ENCODE measurements at places on chromosomes 7 and 10. TPM values are rescaled to one million over a fixed set of nuclear protein-coding genes. Genes with fewer than 3 reads are reported as not detected.
A peak's percentile ranks its signal among the peaks of the same experiment; 100 is the strongest.

- DNase-seq, result no peak
Observed at GRCh38 chr7:66933469-66933868, 12.4 kb downstream of the TMEM248 start.

DNA sequence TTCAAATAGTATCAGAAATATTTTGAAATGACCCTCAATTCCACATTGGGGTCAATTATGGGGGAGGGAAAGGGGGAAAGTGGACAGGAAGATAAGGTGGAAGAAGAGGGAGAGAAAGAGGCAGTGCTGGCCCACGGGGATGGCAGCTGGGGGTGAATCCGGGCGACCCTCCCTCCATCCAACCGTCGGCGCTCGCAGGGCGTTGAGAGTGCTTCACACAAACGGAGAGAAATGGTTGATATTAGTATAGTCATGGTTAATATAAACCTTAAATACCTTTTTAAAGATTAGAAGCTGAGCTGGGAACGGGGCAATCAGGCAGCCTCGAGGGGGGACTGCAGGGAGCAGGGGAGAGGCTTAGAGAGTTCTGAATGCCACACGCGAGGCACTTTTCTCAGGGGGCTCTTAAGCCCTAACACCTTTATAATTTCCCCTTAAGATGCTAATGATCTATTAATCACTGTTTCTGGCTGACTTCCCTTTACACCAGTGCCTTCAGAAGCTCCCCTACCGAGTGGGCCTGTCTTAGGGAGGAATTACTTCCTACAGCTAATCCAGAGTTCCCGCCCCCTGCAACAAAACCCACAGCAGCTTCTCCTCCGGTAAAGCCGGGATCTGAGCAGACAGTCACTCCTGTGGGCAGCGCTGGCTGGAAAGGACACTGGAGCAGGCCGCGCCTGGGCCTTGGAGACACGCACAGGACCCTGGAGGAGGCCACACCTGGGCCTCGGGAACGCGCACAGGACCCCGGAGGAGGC lies 39.5 kb downstream of the PRKAG2 start:
- DNase-seq, result peak; percentile 49

GRCh38 chr7:66170309-66171231 lies 34.6 kb upstream of the TPST1 start:
- DNase-seq, result no peak

- no peak for DNase-seq
Observed at GRCh38 chr7:140239653-140239935, 62.8 kb upstream of the KDM7A start.

DNA sequence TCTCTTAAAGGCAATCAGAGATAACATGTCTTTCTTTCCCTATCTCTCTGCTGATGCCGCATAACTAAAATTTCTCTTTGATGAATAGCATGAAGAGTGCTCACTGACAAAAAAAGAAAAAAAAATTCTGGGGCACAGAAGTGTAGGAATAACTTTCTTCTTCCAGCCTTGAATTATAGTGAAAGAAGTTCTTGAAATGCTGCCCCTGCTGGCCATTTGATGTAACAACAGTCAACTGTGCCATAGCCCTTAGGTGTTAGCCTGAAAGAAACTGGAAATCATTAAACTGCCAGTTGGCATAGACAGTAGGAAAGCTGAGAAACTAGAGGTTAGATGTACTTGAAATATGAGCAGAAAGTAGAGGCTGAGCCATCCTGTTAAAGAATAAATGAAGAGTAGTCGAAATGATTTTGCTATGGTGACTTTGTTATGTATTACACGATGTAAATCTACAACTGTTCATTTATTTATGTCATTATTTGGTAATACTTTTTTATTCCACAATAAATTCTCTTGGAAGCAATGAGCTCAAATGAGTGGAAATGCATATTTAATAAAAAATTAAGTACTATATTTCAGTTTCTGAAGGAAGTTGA lies 48.3 kb upstream of the FAM171A1 start:
- DNase-seq, result no peak

- no peak for DNase-seq
Observed at GRCh38 chr10:11560076-11560709, 51.3 kb downstream of the USP6NL start.

- peak; percentile 77 for DNase-seq
Observed at GRCh38 chr7:77538281-77539212, 1.5 kb downstream of the PTPN12 start.

- DNase-seq, result no peak
Observed at GRCh38 chr10:22461891-22462290, 116.6 kb downstream of the SPAG6 start.

- DNase-seq, result no peak
Observed at GRCh38 chr7:11450281-11450680, 381.7 kb downstream of the THSD7A start.

DNA sequence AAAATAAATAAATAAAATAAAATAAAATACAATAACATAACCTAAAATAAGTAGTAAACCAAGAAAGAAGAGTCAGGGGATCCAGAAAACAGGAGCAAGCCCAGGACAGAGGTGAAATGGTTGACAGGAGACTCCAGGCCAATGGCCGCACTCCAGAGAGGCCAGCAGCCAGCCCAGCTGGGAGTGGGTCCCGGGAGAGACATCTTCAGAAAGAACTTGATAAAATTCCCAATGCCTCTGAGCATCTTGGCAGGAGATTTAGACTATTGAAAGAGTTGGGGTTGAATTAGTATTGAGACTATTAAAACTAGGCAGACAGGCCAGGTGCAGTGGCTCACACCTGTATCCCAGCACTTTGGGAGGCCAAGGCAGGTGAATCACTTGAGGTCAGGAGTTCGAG lies 62.6 kb downstream of the CLIP2 start:
- DNase-seq, result no peak

DNA sequence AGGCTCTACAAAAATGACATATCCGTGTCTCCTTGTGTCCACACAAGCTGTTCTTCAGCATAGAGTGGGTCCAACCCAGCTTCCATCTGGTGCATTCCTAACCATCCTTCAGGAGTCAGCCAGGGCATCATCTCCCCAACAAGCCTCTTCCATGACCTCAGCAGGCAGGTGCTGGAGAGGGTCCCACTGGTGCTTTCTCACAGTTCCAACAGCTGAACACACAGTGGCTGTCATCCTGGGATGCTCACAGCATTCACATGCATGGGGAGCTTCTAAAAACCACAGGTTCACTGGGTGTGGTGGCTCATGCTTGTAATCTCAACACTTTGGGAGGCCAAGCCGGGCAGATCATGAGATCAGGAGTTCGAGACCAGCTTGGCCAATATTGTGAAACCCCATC lies 6.4 kb upstream of the CYP3A4 start:
- no peak for DNase-seq

- DNase-seq, result no peak
Observed at GRCh38 chr10:3836222-3836820, 51.3 kb upstream of the KLF6 start.

DNA sequence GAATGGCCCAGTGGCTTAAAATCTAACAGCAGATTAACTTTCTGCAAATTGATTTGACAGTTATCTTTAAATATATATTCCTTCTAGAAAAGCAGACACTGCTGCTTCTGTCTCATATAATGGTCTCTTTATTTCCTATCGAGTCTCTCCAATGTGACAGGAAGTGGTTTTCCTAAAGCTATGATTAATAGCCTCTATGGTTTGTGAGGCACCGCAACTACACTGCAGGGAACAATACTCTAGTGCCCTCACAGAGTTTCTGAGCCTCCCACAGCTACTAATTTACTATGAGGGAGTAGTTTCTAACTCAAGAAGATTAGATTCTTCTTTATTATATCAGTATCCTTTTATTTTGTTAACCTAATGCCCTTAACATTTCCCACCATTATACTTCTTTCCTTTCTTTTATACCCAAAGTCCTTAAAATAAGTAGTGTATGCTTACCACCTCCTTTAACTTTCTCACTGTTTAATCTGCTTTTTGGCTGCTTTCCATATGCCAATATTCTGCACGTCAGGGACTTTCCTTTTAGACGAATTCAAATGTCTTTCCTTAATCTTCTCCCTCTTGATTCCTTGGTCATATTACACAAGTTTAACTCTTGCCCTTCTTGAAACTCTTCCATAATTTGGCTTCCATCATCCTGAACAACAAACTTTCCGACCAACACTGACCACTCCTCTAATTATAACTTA lies 23.8 kb upstream of the AHR start:
- no peak for DNase-seq

- DNase-seq, result no peak
Observed at GRCh38 chr7:47153058-47153457, 428.9 kb downstream of the TNS3 start.

DNA sequence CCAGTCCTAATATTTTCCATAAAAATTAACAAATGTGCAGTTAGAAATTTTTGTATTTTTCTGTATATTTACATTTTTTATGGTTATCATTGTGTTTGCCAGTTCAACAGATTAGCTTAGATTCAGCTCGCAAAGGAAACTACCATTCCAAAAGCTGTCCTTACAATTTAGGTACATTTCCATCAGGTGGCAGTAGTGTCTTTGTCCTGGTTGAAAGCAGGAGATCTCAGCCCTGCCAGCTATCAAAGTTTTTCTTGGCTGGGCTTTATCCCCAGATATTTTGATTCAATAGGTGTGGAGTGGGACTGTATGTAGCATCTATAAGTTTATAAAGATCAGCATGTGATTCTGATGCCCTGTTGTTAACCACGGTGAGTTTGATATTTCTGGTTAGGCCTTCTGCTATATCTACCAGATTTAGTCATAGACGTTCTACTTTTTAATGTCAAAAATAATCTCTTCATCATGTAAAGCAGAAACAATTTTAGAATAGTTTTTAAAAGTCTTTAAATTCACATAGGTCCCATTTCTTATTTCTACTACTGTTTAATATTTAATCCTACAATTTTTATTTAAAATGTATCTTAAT lies 15.5 kb upstream of the ICA1 start:
- no peak for DNase-seq

DNA sequence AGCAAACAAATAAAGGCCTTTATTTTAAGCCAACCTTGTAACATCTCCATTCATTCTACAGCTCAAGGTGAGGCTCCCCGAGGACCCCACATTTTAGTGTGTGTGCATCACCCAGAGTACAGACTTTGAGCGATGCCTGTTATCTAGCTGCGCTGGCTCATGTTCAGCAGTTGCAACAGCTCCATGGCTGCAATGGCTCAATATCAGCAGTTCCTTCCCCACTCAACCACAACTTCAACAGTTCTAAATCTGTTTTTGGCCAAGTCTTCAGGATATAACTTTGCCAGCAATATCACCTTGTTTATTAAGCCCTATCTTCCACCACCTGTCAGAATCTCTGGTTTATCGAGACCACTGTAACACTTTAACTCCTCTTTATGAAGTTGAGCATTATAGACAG lies 95.8 kb downstream of the WNT2 start:
- DNase-seq, result no peak

DNA sequence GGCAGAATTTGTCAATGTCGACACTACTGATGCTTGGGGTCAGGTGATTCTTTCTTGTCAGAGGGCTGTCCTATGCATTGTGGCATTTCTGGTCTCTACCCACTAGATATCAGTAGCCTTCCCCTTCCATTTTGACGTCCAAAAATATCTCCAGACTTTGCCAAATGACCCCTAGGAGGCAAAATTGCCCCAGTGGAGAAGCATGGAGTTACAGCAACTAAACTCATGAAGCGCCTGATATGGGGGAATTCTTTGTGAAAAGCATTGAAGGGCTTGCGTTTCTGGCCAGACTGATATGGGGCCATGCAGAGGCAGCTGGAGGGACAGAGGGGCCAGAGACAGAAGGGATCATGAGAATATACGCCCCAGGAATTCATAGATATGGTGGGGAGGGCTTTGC lies 43.6 kb downstream of the ADRB1 start:
- no peak for DNase-seq

DNA sequence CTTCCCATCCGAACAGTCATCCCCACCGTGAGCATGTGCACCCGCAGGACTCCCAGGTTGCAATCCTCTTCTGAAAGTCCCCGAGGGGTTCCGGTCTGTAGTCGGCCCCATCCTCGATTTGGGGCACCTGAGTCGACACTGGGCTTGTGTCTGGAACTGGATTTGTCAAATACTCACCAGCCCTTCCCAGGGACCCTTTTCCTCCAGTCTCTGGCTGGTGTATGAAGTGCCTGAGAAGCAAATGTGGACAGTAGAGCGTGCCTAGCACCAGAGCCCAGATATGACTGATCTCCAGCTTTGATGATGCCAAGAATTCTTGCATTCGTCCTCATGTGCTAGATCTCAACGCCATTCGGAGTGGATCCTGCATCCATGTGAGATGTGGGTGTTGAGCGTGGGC lies 132.5 kb upstream of the ADARB2 start:
- DNase-seq, result no peak

GRCh38 chr10:46297406-46298204 lies 10.8 kb downstream of the ANTXRL start:
- peak; percentile 25 for DNase-seq

DNA sequence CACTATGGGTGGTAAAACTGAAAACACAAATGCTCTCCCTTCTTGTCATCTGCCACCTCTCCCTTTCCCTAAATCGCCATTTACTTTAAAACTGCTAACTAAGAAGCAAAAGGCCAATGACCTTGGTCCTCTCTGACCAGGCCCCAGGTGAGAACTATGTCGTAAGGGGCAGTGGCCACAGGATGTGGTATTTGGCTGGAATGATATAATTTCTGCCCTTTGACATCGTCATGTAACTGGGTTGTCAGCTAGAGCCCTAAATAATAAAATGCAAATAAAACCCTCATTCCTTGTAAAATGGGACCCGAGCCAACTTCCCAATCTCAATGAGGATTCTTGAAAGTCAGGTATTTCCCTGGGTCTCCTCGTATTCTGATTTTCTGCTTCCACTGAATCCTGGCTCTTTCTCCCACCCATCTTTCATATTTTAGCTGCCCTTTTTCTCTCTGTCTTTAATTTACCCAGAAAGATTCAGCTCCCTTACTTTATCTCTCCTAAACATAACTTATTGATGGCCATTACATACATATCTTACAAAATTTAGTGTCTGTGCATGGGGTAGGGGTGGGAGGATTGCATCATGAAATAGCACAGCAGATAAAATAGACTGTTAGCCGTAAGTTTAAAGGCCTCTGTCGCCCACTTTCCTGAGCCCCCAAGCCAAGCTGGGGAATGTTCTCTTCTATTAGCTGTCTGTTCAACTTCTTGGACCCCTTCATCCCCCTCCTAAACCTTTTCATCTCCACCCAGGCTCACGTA lies 3.2 kb upstream of the EEPD1 start:
- no peak for DNase-seq

- DNase-seq, result peak; percentile 65
Observed at GRCh38 chr10:35765066-35765527, 123.0 kb upstream of the FZD8 start.

- no peak for DNase-seq
Observed at GRCh38 chr7:29365423-29365822, 170.8 kb downstream of the CHN2 start.

Gene NPSR1
- not detected for total RNA-seq

Gene ZPBP
- not detected for total RNA-seq

Gene HOGA1
- total RNA-seq, result 0.79 TPM

Gene KRIT1
- 38.1 TPM for total RNA-seq

Gene SMARCD3
- 5.0 TPM for total RNA-seq

Gene VIPR2
- 1.6 TPM for total RNA-seq

Gene CCL24
- total RNA-seq, result not detected

Gene BCCIP
- total RNA-seq, result 121 TPM

Gene TUBAL3
- total RNA-seq, result not detected

Gene TMEM196
- not detected for total RNA-seq

Gene ANKRD1
- 0.13 TPM for total RNA-seq

Gene RPEL1
- total RNA-seq, result 0.13 TPM

Gene ZNF789
- total RNA-seq, result 15.1 TPM
